ENCODE measurements at places on chromosomes 13 and 19.

DNA sequence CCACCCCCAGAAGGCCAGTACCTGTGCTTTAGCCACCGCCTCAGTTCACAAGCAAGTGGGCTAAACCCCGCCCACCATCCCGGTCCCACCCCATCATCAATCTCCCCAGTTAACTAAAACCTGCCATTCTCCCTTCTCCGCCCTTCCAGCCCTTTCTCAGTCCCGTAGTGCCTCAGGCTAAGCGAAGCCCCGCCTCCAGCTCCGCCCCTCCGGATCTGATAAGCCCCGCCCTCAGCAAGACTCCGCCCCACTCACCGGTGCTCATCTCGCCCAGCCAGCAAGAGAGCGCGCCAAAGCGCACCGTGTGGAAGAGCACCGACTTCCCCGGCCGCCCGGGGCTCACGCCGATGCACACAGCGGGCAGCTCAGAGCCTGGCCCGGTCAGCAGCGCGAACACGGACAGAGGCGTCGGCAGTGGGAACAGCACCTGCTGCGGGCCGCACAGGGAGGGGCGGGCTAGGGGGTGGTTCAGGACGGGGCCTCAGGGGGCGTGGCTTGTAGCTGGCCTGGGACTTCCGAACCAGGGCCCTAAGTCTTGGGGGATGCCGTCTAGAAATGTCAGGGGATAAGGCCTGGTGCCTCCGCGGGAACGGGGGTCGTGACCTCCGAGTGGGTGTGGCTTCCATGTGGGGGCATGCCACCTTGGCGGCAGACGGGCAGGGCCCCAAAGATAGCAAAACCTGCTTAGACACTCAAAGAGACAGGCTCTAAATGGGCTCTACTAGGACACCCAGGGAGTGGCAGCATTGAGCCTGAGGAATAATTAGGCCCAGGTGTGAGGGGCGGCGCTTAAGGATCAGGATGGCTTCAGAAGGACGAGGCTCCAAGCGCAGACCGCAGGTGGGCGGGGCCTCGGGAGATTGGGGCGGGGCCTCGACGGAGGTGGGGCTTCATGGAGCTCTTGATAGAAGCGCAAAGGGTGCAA is 21.4 kb downstream of the MAP4K1 start:
- no peak for DNase-seq

- DNase-seq = no peak
Measured at GRCh38 chr19:49491804-49492572, 4.2 kb upstream of the RPS11 start.

- DNase-seq = no peak
Measured at GRCh38 chr19:46976845-46977320, 42.8 kb upstream of the NPAS1 start.

GRCh38 chr13:108223687-108224503 is 5.7 kb downstream of the ABHD13 start:
- DNase-seq = no peak

GRCh38 chr13:27008733-27009132 is 162.9 kb downstream of the USP12 start:
- DNase-seq = no peak
